ENCODE measurements at places on chromosomes 3 and 15.
A peak's percentile ranks its signal among the peaks of the same experiment; 100 is the strongest.

DNA sequence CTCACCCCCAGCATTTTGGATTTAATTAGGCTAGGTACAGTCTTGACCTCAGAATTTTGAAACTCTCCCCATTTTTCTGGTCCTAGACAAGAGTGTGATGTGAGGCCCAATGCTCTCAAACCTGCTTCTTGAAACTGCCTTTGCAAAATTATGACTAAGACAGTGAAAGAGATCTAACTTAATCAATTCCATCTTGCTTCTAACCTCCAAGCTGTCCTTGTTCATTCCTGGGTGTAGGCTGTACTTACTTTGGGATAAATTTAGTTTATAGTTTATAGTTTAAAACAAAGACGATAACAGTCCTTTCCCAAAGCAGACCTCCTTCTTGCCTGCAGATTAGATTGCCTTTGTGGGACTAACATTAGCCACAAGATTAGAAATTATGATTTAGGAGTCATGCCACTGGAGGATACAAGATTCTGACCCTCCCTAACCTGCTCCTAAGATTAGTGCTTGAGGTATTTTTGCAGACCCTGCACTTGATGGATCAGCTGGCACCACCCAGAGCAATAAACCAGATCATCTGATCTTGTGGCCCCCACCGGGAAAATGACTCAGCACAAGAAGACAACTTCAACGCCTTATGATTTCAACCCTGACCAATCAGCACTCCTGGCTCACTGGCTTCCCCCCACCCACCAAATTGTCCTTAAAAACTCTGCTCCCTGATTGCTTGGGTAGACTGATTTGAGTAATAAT, 59.6 kb downstream of the CD200R1L start:
- peak; percentile 56 for DNase-seq

- DNase-seq: no peak
Observed at GRCh38 chr15:25170781-25171110, 216.0 kb downstream of the SNRPN start.

- no peak for DNase-seq
Observed at GRCh38 chr3:192563417-192563816, 163.9 kb downstream of the FGF12 start.

DNA sequence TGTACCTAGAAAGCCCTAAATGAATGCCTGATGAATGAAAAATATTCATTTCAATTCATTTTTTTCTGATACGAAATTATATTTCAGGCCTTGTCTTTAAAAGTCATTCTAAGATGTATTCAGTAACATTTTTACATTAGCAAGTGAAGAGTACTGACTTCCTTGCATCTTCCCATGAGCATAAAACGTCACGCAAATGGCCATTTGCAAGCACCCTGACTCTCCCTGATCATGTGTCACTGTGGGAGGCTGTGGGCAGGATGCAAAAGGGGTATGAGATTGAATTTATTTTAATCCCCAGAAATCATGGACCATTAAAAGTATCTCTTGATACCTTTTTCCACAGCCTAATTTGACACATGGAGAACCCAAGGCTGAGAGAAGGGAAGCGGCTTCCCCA, 105.0 kb downstream of the BDH1 start:
- DNase-seq: no peak

GRCh38 chr15:69784798-69785566, 312.7 kb downstream of the TLE3 start:
- peak; percentile 89 for DNase-seq

- no peak for DNase-seq
Observed at GRCh38 chr15:96028620-96029019, 301.9 kb upstream of the NR2F2 start.

DNA sequence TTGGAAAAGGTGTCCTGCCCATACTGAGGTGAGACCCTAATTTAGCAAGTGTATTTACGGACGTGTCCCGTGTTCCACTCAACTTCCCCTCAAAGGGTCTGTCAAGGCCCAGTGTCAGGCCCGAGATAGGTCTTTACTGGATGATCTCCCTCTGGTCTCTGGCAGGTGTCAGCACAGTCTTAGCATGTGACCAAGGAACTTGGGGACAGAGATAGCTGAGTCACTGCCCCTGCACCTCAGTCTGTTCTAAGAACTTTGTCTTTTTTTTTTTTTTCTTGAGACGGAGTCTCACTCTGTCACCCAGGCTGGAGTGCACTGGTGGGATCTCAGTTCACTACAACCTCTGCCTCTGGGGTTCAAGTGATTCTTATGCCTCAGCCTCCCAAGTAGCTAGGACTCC, 32.1 kb upstream of the ALPK3 start:
- DNase-seq: no peak

DNA sequence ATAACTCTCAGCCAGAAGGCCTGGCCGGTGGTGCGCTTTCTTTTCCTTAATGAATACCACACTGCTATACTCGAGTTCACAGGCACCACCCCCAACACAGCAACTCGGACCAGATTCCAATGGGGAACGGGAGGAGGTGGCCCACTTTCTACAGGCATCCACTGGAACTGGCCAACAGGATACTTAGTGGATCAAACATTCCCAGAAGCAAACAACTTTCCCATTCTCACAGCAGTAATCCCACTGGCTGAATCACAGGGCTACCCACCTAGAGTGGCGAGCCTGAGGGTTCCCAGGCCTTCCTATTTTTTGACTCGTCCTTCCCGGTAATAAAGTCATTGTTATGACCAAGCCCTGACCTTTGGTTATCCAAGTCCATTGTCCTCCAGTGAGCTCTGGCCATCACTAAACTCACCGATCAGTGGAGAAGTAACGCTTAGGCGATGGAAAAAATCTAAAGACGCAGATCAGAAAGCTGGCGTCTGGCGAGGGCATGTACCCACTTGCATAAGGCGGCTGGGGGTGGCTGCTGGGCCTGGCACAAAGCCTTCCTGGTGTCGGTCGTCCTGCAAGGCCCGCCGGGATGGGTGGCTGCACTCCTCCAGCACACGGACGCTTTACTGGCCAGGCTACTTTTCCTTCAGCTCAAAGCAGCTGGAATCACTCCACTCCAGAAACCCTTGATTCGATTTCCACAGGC, 1.2 kb downstream of the EOGT start:
- peak; percentile 63 for DNase-seq

GRCh38 chr15:65927545-65927944, 58.3 kb downstream of the RAB11A start:
- DNase-seq: no peak

DNA sequence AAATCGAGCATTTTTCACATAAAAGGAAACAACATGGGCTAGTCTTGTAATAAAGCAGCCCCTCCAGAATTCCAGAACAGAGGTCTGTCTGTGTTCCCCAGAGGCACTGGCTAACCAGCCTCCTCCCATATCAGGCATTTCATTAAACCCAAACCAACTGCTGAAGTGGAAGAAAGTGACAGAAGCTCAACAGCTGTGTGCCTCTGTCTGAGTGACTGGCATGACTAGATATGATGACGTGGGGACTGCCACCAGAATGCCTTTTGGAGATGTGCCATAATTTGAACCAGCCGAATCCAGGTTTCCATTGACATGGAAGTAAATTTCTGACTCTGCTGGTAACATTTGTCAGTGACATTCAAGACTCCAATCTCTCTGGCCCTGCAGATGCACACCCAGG, 8.7 kb downstream of the LIMD1 start:
- no peak for DNase-seq

DNA sequence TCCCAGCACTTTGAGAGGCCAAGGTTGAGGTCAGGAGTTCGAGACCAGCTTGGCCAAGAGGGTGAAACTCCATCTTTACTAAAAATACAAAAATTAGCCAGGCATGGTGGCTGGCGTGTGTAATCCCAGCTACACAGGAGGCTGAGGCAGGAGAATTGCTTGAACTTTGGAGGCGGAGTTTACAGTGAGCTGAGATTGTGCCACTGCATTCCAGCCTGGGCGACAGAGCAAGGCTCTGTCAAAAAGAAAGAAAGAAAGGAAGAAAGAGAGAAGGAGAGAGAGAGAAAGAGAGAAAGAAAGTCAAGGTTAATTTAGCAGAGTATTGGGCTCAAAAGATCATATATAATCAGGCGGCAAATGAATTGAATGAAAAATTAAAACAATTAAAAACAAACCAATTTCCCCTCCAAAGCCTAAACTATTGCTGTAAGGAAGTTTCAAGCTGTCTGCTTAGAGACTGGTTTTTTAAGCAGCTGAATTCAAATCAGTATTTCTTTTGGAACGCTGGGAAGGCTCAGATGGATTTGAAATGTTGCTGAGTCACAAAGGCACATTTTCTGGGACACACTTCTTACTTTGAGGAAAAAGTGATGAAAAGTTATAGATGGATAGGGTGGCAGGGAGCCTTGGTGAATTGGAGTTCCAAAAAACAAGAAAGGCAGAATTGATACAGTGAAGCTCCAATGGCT, 81.3 kb upstream of the BHLHE40 start:
- peak; percentile 57 for DNase-seq

GRCh38 chr3:142853270-142854168, 35.4 kb downstream of the PCOLCE2 start:
- DNase-seq: peak; percentile 87

- no peak for DNase-seq
Observed at GRCh38 chr15:90706394-90707327, 10.5 kb upstream of the BLM start.

GRCh38 chr3:122619040-122619439, 41.6 kb downstream of the PARP15 start:
- no peak for DNase-seq

- DNase-seq: peak; percentile 31
Observed at GRCh38 chr3:196639483-196640296, at the start of gene NRROS. Gene NRROS (plus strand): TSS chr3:196639694. CDS start chr3:196654540, 14,846 bp downstream.

DNA sequence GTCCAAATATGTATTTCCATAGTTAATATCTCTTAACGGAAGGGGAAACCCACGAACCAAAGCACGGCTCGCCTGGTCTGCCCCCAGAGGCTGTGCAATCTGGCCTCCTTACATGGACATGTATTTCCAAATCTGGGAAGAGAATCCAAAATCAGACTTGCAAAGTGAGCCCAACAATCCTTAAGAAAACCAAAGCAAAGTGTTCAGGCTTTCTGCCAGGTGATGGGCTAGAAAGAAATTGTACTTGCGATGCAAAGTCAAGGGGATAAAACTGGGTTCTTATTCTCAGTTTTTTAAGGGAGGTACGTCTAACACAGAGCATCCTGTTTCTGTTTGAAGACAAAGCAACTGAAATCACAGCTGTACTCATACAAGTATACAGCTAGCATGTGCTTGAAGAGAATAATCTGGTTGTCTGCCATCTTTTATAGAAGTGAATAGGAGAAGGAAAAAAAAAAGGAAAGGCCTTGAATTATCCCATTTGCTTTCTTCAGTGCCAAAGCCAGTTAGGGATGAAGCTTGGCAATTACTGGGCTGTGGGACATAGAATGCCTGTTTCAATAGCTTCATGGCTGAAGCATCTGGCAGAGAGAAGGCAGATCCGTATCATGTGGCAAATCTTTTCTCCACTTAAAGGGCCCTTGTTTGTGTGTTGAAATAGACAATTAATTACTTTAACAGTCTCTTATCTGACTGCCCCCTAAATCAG, 48.4 kb downstream of the LRIG1 start:
- no peak for DNase-seq

DNA sequence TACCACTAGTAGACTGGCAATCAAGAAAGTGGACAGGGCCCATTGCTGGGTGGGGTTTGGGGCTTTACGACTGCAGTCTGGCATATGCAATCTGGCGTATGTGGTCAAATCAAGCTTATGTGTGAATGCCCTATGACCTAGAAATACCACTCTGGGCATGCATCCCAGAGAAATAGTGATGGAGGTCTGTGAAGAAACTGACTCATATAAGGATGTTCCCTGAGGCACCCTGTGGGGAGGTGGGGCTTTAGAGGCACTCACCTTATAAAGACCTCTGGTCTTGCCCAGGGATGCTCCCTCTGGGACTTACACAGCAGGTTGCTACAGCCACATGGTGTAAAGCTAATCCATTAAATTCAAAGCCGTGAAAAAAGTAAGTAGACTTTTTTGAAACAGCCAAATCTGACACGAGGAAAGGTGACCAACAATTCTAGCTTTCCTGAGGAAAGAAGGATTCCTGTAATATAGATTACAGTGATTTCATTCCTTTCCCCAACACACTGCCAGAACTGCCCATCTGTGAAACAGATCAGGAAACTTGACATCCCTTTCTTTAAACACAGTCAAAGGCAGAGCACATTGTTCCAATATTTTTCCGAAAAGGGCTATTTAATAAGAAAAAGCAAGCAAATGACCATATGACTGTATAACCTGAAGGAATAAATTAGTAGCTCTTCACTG, 13.6 kb downstream of the RARRES1 start:
- DNase-seq: peak; percentile 88

GRCh38 chr3:159711560-159712333, 276.9 kb upstream of the IL12A start:
- DNase-seq: peak; percentile 98

DNA sequence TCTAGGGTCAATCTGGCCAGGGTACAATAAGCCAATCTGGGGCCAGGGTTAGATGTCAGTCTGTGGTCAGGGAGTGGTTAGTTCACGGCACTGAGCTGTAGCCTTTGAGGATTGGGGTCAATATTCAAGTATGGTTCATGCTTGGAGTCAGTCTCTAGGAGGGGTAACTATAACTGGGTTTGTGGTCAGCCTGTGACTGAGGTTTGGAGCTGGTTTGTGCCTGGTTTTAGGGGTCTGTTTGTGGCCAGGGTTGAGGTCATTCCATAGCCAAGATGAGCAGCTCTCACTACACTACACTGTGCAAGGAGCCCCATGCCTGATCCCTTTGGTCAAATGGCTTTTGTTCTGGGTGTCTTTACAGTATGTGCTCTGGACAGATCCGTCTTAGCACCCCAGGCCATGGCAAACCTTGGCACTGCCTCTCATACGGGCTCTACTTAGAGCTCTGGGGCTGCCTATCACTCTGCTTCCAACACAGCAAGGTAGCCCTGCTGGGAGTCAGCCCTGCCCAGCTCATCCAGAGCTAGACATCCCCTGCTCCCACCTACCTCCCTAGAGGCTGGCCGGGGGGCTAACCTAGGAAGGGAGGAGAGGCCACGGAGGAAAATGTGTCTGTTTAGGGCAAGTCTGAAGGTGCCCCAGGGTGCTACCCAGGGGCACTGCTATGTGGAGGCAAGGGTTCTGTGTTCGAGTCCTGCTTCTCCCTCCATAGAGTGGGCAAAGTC, 63.3 kb upstream of the CORO2B start:
- no peak for DNase-seq

- peak; percentile 39 for DNase-seq
Observed at GRCh38 chr15:56325186-56325585, 40.0 kb upstream of the TEX9 start.

DNA sequence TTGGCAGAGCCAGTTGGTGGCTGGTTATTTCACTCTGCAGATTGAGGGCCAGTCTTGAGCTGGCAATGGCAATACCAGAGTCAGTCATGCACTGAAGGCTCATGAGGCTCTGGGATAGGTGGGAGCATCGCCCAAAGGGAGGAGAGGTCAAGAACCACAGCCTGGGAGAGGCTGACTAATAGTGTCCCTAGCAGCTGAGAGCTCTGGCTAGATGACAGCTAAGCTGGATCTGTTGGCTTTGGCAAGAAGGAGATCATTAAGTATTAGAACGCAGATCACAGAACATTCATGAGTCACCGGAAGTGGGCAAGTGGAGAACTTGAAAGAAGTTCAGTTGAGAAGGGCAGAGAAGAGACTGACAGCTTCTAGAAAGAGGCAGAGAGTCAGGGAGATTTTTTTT, 521.1 kb downstream of the NR2F2 start:
- DNase-seq: peak; percentile 8

- no peak for DNase-seq
Observed at GRCh38 chr15:99895956-99896311, 162.7 kb upstream of the LYSMD4 start.
